ENCODE measurements at places on chromosomes 6 and 20.

- DNase-seq = no peak
These were observed 106.8 kb downstream of the COL19A1 start for GRCh38 chr6:69973138-69973537.

GRCh38 chr6:78561015-78561414, 306.3 kb upstream of the IRAK1BP1 start:
- no peak for DNase-seq

- no peak for DNase-seq
These were observed 1959.8 kb upstream of the DEFB115 start for GRCh38 chr20:29297411-29298270.

DNA sequence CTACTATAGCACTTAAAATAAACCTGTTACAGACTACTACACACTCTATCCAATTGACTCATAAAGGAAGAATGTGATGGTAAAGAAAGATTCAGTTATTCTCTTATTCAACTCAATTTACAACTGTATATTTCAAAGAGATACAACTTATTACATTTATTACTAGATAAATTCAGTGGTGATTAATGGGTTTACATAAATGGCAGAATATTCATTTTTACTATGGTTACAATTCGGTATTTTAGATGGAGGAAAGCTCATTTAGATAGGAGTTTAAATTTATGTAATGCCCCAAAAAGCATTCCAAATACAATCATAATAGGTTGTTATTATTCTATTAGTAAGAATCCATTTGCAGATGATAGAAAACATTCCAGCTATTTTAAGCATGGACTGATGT, 439.1 kb upstream of the OPRM1 start:
- no peak for DNase-seq

Measured in activated naive CD4-positive, alpha-beta T cell treated with anti-CD3 and anti-CD28 coated beads for 36 hours (primary cell).